ENCODE measurements at places on chromosomes 16 and 17.

DNA sequence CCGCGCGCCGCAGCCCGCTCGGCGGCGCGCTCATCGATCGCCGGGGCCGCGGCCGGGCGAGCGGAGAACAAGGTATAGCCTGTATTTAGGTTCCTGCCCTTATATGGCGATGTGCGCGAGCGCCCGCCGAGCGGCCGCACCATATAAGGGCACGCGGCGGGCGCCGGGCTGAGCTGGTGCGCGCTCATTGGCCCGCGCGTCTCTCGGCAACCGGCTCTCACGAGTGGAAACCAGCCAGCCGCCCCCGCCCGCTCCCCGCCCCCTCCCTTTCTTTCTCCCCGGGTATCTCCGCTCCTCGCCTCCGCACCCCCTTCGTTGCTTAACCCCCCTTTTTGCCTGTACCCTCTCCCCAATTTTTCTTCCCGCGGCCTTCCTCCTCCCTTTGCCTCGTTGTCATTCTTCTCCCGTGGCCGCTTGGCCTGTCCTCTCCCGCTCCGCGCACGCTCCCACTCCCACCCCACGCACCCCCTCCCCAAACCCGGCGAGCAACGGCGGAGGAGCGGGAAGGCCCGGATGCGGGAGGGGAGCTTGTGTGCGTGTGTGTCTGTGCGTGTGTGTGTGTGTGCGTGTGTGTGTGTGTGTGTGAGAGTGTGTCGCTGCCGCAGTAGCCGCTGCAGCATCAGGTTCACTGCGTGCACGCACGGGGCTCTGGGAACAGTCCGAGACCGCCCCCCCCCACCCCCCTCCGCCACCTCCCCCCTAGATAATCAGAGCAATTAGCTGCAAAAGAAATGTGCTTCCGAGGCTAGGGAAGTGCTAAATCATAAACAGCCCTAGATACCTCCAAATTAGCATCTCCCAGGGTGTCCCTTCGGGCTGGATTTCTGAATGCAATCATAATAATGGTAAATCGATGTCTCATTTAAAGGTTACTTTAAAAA is 13.5 kb upstream of the CBX8 start:
- DNase-seq, result peak; percentile 91

- no peak for DNase-seq
Observed at GRCh38 chr17:64537488-64537887, 30.7 kb downstream of the CEP95 start.

- no peak for DNase-seq
Observed at GRCh38 chr17:82602487-82602886, 45.8 kb downstream of the WDR45B start.

DNA sequence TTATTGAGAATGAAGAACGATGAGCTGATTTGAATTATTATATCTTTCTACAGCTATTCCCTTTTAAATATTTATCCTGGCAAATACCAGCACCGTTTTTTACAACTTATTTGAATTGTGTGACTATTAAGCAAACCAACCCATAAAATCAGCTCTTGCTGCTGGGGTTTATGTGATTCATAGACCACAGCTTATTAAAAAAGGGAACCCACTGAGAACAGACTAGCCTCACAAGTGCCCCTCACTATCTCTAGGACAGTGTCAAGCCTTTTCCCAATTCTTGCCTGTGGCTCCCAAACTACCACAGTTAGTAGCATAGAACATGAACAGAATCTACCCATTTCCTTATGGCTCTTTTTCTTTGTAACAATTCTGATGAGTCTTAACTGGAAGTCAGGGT is 6.1 kb upstream of the LIG3 start:
- no peak for DNase-seq

DNA sequence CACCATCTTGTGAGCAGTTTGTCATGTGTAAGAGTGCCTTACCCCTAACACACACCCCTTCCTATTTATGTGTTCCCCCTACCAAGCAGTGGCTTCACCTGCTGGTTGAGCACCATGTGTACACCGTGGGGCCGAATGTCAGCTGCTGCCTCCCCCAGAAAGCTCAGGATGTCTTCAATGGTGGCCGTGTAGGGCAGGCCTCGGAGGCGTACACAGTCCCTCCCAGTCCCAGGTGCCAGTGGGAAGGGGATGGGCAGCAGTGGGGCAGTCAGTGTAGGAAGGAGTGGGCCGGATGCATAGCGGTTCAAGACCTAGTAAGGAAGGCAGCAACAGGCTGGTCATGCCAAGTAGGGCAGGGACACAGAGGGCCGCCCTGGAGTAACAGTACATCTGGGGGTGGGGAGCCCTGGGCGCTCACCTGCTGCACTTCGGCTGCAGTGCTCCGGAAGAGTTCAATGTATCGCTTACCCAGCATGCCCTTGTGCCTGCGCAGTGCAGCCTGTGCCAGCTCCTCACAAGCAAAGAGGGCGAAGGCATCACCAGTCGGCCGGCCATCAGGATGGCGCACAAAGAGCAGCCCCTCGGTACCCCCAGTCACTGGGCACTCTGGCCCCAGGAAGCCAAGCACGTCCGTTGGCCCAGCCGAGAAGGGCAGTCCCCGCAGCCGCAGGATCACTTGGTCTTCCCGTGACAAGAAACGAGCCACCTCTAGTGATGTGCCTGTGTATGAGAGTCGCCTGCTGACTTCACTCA is 4.4 kb downstream of the ESRP2 start:
- DNase-seq, result no peak

- no peak for DNase-seq
Observed at GRCh38 chr16:21222495-21223337, 10.8 kb upstream of the ANKS4B start.

- no peak for DNase-seq
Observed at GRCh38 chr17:19344311-19345066, 18.0 kb downstream of the B9D1 start.

DNA sequence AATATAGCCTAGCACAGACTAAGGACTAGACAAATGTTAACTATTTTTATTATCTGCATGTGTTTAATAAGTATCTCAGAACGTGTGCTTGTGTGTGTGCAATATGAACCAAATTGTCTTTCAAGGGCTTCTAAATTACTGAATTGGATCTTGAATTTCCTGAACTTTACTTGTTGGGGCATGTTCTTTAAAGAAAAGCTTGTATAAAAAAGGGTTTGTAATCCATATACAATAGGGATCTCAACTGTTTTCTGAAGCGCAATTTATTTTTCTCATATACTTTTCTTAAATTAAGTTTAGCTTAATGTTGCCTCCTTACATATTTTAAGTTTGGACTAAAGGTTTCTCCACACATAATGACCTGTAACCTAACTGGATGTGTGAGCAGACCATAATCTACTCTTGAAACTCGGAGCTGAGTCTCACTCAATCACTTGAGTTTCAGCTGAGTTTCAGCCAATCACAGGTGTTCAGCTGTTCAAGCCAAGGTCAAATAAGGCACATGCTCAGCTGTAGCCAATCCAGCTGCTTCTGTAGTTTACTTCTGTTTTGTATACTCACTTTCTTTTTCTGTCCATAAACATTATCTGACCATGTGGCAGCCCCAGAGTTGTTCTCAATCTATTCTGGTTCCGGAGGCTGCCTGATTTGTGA is 72.3 kb downstream of the CDK5R1 start:
- DNase-seq, result no peak

DNA sequence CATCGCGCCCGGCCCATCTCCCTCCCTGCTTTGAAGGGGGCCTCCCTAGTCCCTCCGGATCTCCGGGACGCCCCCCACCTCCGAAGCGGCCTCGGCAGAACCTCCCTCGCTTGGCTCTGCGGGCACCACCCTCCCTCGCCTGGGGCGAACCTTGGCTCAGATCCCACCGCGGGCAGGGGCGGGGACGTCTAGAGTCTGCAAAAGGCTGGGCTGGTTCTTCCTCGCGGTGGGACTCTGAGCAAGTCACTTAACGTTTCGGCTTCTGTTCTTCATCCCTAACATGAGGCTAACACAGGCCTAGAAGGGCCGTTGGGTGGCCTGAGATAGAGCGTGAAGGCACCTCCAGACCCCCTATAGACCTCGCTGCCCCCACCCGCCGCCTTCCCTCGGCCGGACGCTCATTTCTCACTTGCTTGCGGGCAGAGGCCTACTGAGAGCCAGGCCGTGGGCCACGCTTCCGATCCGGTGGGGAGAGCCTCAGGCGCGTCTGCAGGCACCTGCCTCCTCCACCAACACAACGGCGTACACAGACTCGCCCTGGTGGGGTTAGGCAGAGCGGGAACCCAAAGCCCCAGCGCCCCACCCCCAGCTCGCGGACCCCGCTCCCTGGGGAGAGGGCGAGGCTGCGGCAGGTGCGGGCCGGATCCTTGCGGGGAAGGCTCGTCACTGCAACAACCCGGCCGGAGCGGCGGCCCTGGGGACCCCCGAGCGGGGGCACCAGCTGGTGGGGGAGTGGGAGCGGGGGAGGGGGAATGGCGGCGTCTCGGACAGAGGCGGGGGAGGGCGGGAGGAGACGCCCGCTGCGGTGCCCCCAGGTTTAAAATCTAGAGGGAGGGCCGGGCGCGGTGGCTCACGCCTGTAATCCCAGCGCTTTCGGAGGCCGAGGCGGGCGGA is 5.4 kb downstream of the MYO1C start:
- no peak for DNase-seq

DNA sequence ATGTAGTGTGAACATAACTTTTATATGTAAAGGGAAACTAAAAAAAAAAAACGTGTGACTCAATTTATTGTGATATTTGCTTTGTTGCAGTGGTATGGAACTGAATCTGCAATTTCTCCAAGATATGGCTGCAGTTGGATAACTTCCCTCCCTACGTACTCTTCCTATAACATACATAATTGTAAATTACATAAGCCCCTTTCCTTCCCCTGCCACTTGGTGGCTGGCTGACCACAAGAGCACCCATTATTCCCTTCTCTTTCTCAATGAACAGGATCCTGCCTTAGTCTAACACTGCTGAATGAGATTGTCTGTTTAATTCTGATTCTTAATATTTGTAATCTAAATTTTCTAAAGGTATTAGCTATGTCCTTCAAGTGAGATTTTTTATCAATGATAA is 27.8 kb downstream of the CCL4 start:
- DNase-seq, result no peak

DNA sequence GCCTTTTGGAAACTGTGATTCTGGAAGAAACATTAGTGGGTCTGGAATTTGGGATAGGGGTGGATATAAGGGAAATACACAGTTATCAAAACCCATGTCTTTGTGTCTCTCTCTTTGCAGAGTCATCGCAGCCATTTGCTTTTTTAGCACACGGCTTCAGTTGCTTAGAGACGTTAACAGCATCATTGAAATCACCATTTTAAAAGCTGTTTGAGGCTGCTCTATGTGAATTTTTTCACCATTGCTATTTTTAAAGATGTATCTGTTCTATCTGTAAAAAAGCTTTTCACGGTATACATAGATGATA is 47.3 kb downstream of the OMG start:
- DNase-seq, result no peak

DNA sequence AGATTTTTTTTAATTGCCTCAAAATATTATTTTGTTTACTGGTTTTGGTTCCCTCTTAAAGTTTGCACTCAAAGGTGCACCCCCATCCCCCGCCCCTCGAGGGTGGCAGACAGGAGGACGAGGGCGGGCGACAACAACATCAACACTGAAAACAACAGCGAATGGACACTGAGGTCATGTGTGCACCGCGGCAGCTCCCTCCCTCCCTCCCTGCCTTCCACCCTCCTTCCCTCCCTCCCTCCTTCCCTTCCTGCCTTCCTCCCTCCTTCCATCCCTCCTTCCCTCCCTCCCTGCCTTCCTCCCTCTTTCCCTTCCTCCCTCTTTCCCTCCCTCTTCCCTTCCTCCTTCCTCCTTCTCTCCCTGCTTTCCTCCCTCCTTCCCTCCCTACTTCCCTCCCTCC is 1.5 kb upstream of the OSGIN1 start:
- DNase-seq, result no peak

- DNase-seq, result no peak
Observed at GRCh38 chr16:50900391-50900942, 158.6 kb downstream of the CYLD start.

DNA sequence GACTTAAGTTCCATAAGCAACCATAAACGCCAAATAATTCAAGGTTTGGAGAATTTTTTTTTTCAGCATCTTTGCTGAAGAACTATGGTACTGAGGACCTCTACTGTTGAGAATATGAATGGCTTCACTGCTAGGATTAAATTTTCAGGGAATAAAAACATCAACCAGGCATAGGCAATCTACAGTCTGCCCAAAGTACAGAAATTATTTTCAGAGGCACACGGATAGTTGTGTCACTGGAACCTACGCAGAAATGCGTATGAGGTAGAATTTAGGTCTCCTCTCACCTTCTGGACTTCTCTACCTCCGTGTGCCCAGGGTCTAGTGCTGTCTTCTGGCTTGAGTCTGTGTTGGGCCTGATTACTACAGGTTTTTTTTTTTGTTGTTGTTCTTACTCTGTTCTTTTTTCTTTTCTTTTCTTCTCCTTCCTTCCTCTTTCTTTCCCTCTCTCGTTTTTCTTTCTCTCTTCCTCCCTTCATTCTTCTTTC is 39.7 kb downstream of the NACA2 start:
- no peak for DNase-seq

- DNase-seq, result no peak
Observed at GRCh38 chr17:8954339-8954738, 11.2 kb downstream of the PIK3R5 start.

DNA sequence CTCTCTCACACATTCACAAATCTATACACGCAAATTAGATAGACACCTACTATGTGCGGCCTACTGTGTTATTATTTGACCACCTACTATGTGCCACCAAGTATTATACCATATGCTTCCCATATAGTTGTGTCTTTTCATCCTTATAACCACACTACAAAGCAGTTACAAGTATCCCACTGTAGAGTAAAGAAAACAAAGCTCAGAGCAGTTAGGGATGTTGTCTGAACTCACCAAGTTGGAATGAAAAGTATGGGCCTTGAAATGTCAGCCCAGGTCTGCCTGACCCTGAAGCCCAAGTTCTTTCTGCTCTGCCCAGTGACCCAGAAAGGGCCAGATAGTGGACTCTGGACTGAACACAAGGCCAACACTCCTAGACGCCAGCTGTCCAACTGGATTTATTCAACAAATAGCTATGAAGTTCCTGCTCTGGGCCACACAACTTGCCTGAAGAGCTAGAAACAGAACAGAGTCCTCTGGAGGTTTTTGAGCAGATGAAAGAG is 8.5 kb downstream of the KRT37 start:
- DNase-seq, result no peak

DNA sequence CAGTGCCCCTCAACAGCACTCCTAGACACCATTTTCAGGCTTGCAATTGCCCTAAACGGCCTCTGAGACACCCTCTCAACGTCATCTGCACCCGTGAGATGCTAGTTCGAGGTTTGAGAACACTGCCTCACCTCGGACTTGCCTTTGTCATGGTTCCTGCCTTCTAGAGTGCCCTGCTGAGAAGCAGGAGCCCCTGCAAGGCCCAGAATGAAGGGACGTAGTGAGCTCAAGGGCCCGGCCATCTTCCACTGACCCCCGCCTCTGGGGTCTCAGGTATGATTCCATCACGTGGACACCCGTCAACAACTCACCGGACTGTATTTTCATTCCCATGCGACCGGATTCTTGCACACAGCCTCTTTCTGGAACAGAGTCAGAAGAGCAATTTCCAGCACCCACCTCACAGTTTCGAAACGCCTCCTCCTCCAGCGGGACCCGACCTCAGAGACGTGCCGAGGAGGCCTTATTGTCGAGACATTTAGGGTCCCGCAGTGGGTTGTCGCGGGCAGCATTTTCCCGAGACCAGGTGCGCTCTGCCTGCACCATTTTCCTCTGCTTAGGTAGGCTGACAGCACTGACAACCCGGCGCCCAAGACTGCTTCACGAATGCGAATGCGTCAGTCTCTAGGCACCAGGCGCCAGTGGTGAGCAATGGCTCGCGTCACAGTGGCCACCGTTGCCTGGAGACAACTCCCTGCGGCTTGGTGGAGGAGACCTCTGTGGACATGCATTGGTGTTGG is 999.9 kb downstream of the KCNJ18 start:
- DNase-seq, result no peak
